ENCODE measurements at places on chromosomes 7 and 10.

GRCh38 chr10:90407131-90407530 lies 450.7 kb downstream of the HTR7 start:
- DNase-seq = no peak

DNA sequence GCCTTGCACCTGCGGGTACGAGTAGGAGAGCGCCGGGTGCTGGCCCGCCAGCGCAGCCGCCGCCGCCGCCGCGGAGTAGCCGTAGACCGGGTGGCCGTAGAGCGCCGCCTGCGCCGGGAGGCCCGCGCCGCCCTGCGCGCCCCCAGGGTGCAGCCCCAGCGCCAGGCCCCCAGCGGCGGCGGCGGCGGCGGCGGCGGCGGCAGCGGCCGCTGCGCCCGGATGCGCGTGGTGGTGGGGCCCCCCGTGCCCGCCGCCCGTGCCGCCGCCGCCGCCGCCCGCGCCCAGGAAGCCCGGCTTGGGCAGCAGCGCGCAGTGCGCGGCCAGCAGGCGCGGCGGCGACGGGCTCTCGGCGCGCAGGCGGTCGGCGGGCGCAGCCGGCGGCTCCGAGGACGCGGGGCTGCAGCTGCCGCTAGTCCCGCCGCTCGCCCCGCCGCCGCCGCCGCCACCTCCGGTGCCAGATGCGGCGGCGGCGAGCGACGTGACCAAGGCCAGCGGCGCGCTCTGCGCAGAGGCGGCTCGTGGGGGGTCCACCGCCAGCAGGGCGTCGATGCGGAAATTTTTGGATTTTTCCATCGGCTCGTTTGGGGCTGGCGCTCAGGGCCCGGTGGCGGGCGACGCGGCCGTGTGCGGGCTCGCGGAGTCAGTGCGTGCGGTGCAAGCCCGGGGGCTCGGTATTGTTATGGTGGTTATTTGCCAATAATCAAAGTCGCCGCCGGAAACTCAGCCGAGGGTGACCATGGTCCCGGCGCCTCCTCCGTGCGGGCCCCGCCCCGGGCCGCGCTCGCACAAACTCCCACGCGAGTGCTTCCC lies 480 bp downstream of the MNX1 start:
- no peak for DNase-seq

GRCh38 chr7:116708248-116708647 lies 36.3 kb downstream of the MET start:
- DNase-seq = no peak

DNA sequence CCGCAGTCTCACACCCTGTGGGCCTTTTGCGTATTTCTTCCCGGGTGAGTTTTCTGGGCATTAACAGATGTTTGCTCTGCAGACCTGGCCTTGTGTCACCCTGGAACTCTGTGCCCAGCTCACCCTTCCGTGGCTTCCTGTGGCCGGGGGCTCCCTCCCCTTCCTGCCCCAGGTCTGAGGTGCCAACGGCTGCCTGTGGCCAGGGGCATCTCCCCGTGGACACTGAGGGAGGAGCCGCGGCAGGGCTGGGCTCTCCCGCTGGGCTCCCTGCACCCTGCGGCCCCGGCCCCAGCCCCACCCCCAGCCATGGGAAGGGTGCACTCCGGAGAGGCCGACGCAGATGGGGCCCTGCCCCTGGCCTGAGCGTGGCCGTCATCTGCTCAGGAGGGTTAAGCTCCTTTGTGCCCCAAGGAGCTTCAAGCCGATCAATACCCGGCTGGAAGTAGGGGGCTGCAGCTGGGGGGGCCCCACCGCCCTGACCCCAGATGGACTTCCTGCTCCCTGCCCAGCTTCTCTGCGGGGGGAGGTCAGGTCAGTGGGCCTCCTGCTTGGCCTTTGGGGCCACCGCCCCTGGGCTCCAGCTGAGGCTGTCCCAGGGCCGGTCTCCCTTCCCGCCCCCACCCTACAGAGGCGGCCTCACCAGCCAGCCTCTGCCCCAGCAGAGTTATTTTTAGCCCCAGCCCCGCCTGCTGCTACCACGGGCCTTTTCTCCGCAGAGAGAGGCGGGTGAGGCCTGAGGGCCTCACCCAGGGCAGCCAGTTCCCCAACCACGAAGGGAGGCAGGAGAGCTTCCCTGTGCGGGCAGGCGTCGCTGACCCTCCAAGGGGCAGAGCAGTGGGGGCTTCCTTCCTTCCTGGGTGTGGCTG lies 24.2 kb downstream of the PWWP2B start:
- no peak for DNase-seq

GRCh38 chr10:63467841-63468240 lies 2.1 kb upstream of the JMJD1C start:
- DNase-seq = no peak

DNA sequence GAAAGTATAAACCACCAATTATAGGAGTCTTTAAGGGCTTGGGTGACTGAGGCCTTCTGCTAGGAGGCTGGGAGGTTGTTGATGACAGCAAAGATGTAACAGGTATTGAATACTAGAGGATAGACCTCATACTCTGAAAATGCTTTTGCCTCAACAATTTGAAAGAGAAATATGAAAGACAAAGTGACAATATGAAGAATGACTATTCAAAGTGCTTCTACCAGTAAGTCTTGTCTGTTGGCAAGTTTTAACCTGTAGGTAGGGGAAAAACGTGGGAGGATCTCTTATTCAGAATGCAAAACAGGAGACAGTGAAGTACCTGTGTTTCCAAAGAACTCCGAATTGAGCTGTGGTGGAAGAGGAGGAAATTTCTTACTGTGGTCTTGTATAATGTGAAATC lies 38.2 kb downstream of the GBF1 start:
- no peak for DNase-seq

GRCh38 chr7:83613232-83613631 lies 35.7 kb downstream of the SEMA3E start:
- no peak for DNase-seq

DNA sequence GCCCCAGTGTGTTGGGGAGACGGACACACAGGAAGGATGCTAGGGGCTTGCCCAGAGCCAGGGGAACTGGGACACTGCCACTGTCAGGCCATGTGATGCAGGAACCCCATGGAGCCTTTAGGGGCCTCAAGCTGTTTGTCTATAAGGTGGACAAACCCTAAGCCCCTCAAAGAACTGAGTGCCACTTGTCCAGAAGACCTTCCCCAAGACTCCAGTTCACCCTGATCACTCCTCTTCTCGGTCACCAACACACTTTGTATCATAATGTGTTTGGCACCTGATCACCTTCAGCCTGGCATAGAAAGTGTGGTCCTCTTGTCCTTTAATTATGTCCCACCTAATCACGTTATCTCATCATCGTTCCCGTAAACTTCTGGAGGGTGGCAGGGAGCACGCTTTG lies 700 bp downstream of the H2BK1 start:
- DNase-seq = no peak

DNA sequence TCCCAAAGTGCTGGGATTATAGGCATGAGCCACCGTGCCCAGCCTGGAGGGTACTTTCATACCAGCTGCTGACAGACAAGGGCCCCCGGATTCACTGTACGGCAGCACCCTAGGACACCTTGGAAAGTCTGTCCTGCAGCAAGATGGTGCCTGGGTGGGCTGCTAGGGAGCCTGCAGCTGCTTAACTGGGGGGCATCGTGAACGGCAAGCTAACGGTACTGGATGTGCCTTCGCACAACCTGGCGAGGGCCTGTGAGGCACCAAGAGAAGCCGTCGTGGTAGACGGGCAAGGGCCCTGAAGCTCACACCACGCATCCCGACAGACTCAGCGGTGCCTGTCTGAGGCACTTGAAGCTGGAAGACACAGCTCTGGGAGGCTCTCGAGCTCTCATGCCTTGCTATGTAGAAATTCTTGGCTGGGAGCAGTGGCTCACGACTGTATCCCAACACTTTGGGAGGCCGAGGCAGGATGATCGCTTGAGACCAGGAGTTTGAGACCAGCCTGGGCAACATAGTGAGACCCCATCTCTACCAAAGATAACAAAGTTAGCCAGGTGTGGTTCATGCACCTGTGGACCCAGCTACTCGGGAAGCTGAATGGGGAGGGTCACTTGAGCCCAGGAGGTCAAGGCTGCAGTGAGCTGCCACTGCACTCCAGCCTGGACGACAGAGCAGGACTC lies 9.4 kb downstream of the BRAT1 start:
- no peak for DNase-seq

GRCh38 chr10:53088961-53089360 lies 316.4 kb upstream of the MBL2 start:
- DNase-seq = no peak

- DNase-seq = no peak
Measured at GRCh38 chr7:16399265-16399831, 22.0 kb downstream of the CRPPA start.

- no peak for DNase-seq
Measured at GRCh38 chr7:111091593-111092358, 849 bp downstream of the LRRN3 start.

GRCh38 chr7:26858735-26859134 lies 5.7 kb downstream of the SKAP2 start:
- no peak for DNase-seq

DNA sequence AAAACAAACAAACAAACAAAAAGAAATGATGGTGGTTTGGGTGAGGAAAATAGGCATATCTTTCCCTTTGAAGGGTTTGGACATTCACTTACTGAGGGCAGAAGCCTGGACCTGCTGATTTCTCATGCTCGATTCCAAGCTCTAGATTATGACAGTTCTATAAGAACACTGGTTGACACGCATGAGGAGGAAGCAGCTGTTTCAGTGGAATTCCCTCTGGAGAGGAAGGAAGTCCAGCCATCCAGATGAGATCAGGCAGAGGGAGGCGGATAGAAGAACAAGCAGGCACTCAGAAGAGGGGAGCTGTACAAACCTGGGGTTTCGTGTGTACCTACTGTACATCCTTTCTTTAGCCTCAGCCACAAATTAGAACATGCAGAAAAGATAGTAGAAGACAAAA lies 691.9 kb downstream of the INHBA start:
- DNase-seq = no peak

GRCh38 chr10:42952931-42953683 lies 123.8 kb upstream of the RET start:
- no peak for DNase-seq

DNA sequence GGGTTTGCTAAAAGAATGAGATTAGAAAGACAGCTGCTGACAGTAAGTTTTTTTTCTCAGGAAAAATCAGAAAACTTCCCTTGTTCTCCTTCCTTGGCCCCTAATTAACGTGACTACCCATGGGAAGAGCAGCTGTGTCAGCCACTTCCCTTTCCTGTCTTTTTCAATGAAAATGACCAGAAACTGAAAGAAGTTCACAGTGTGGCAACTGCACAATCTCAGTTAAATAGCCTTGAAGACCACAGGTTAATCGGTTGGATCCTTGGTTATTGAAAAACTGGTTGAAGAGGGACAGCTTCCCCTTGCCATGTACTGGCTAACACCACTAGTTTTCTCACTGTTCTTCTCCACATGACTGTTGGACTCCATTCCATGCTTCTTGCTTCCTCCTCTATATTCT lies 148.8 kb upstream of the AGR3 start:
- no peak for DNase-seq

DNA sequence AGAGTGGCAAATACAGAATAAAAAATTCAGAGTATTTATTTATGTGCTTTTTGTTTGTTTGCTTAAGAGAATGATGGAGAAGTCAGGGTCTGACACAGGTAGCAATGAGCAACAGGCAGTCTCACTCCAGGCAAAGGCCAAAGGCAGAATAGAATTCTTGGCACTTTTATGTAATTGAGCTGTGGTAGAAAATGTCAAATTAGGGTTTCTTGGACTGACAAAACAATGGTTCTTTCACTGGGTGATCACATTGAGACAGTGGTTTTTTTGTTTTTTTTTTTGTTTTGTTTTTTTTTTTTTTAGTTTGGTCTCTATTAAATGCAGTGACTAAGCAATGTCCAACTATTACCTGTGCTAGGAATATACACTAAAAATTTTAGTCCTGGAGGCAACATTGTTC lies 27.4 kb downstream of the POM121L12 start:
- no peak for DNase-seq

DNA sequence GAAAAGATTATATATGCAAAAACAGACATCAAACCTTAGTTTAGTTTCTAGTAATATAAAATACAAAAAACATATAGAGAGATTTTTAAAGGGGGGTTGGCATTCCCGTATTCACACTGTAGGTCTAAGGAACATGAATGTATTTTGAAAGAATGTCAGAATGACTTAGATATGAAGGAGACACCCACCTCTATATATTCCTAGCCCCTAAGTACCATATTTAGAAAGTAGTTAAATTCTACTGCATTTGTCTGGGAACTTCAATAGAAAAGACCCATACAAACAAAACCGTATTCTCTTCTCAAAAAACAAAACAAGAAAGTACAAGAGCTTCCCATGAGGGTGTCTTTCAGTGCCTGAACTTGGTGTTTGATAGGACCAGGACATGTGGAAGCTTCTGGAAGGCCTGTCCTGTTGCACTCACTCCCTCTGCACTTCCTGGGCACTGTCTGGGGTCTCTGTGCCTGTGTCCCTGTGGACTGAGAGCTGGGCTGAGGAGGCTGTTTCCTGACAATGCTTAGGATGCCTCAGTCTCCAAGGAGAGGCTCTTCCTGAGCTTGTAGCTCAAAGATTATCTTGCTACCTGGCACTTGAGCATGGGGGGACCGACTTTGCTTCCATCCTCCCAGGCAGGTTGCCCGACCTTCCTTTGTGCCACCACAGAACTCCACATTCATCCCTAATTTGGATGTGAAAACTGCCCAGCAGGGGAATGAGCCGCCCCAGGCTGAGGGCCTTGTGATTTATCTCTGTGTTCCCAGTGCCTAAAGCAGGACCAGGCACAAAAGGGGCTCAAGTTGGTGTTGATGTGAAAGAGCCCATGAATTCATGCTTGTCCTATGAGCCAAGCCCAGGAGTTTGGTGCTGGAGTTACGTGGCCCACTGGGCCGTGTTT lies 44.4 kb upstream of the KLF6 start:
- no peak for DNase-seq

DNA sequence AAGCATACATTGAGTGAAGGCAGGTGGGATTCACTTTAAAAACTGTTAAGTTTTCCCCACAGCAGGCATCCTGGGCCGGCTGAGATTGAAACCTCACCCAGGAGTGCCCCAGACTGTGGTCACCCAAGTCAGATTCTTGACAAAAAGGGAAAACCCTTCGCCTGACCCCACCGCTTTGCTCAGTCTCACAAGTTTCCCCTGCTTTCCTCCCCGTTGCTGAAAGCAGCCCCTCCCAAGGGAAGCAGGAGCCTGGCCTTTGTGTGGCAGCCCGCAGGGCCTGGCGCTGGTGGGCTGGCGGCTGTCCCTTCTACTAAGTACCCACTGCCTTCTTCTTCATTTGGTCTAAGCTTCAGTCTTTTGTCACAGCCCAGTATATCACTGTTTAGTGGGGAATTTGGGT lies 16.0 kb downstream of the RNF32 start:
- DNase-seq = no peak

GRCh38 chr7:127828843-127829500 lies 177.0 kb downstream of the SND1 start:
- no peak for DNase-seq

- DNase-seq = no peak
Measured at GRCh38 chr10:125982260-125982948, 86.0 kb downstream of the FANK1 start.

Data from NCI-H446 treated with DMSO at 0.1 percent for 48 hours (cell line).